ENCODE measurements at places on chromosomes 2 and 18. TPM values are rescaled to one million over a fixed set of nuclear protein-coding genes. Genes with fewer than 3 reads are reported as not detected.
A peak's percentile ranks its signal among the peaks of the same experiment; 100 is the strongest.

Gene RAB27B
- 0.17 TPM for total RNA-seq

- no peaks in the 10 kb centered on the region for H3K27me3 ChIP-seq
- H3K4me1 ChIP-seq = no peaks in the 10 kb centered on the region
- H3K36me3 ChIP-seq = no peaks in the 10 kb centered on the region
- no peak for DNase-seq
- no peak overlapping the region for H3K27ac ChIP-seq
Measured at GRCh38 chr2:124834331-124834730, 809.2 kb downstream of the CNTNAP5 start.

DNA sequence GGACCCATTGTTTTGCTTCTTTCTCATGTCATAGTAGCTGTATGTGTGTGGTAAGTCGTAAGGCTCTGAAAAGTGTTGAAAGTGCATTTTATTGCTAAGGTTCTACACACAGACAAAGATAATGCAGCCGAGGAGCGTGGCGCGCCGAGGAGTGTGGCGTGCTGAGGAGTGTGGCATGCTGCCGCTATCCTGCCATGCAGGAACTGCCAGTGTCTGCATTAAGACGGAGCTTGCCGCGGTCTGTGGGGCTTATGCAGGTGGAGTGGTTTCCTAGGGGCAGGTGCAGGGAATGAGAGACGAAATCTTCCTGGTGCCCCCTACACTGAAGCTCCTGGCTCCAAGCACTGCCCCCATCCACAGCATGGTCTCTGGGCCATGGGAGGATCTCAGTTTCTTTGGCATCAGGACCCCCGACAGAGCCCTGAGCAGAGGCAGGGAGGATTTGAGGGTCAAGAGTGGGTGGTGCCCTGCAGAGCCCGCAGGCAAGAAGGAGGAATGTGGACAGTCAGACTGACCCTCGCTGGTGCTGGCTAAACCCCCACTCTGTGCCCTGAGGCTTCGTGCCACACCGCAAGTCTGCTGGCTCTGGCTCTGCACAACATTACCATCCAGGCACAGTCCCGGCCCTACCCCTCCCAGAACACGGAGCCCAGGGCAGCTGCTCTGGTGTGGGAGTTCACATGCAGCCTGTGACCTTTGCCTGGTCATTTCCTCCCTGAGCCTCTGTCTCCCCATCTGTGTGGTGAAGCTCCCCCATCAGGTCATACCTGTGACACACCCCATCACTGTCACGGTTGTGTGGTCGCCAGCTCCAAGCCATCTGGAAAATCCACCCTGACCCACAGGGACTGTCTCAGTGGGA is 3.2 kb downstream of the SNED1 start:
- peaks cover 23% of the 10 kb centered on the region for H3K27me3 ChIP-seq
- H3K36me3 ChIP-seq = no peaks in the 10 kb centered on the region

Gene GPBAR1
- total RNA-seq = 0.67 TPM

DNA sequence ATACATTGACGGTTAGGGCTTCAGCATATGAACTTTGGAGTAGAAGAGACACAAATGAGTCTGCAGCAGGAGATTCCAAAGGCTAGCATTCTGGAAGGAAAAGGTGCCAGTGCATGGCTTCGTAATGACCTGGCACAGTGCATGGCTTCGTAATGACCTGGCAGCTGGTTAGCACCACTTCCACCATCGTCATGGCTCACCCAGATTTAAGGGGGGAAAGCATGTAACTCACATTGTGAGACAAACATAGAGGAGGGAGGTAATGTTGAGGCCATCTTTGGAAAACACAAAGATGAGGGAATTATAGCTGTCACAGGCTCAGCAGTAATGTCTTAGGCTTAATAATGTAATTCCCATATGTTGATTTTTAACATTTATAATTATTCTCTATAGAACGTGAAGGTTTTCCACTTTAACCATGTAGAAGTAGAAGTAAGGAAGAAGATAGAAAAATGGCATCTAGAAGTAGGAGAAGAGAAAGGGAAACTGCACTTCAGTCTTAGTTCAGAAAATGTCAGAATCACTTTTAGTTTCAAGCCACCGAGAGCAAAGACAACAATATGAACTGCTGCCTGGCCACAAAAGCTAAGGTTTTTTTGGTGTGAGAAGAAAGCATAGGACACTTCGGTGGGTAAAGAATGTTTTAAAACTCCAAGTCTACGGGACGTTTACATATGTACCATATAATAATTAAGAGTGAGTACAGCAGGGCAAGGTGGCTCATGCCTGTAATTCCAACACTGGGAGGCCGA is 6.8 kb upstream of the STK25 start:
- H3K4me1 ChIP-seq = no peaks in the 10 kb centered on the region
- no peak for DNase-seq
- no peaks in the 10 kb centered on the region for H3K36me3 ChIP-seq
- no peak overlapping the region for H3K4me3 ChIP-seq
- H3K27ac ChIP-seq = no peak overlapping the region

DNA sequence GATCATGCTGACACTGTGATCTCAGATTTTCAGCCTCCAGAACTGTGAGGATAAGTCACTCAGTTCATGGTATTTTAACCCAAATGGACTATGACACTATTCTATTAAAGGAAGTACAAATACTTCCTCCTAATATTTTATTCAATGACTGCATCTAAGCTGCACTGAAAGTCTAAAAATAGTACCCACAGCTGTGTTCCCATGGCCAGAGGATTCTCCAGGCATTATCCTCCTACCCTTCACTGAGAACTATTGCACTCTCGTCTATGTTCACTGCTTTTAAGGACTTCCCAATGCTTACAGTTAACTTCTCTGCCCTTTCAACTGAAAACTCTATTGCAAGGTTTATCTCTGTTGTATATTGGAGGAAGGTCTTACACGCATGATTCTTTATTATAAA is 15.2 kb downstream of the LRATD1 start:
- no peaks in the 10 kb centered on the region for H3K36me3 ChIP-seq
- no peaks in the 10 kb centered on the region for H3K27me3 ChIP-seq
- H3K4me1 ChIP-seq = no peaks in the 10 kb centered on the region
- no peak overlapping the region for H3K4me3 ChIP-seq
- H3K27ac ChIP-seq = no peak overlapping the region
- no peak for DNase-seq

GRCh38 chr2:130824492-130825061 is 12.1 kb upstream of the ARHGEF4 start:
- H3K36me3 ChIP-seq = no peaks in the 10 kb centered on the region
- peaks cover 23% of the 10 kb centered on the region for H3K4me1 ChIP-seq
- H3K27me3 ChIP-seq = no peaks in the 10 kb centered on the region
- peak overlapping the region; percentile 86 for H3K27ac ChIP-seq

Gene FN1
- total RNA-seq = 0.15 TPM

GRCh38 chr2:232315923-232316299 is 62.6 kb upstream of the ALPP start:
- no peak for DNase-seq
- peaks cover 24% of the 10 kb centered on the region for H3K36me3 ChIP-seq
- H3K4me1 ChIP-seq = peaks cover 30% of the 10 kb centered on the region
- H3K27me3 ChIP-seq = no peaks in the 10 kb centered on the region
- H3K4me3 ChIP-seq = no peak overlapping the region

Gene LCT
- total RNA-seq = not detected

DNA sequence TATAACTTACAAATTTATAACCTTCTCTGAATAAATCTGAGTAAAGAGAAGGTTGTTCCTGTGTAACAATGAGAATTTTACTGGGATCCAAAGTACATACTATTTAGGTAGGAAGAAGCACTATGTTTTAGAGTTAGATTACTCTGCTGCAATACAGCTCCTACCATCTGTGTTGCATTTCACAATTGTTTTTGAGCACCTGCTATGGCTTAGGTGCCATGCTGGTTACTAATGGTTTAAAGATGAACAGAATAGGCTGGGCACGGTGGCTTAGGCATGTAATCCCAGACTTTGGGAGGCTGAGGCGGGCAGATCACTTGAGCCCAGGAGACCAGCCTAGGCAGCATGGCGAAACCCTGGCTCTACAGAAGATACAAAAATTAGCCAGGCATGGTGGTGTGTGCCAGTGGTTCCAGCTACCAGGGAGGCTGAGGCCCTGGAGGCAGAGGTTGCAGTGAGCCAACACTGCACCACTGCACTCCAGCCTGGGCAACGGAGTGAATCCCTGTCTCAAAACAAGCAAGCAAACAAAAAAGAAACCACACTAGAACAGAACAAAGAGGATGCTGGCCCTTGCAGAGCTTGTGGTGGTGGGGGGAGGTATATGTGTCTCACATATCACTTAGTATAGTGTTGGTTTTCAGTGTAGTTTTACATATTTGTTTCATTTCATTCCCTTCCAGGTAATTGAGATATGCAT is 56.7 kb downstream of the SPTBN1 start:
- no peak overlapping the region for H3K27ac ChIP-seq
- no peaks in the 10 kb centered on the region for H3K4me1 ChIP-seq
- DNase-seq = no peak
- no peak overlapping the region for H3K4me3 ChIP-seq
- H3K36me3 ChIP-seq = no peaks in the 10 kb centered on the region

Gene PLEK
- 138 TPM for total RNA-seq

- no peak for DNase-seq
- no peak overlapping the region for H3K27ac ChIP-seq
- no peaks in the 10 kb centered on the region for H3K27me3 ChIP-seq
- H3K36me3 ChIP-seq = no peaks in the 10 kb centered on the region
- H3K4me1 ChIP-seq = no peaks in the 10 kb centered on the region
- no peak overlapping the region for H3K4me3 ChIP-seq
Measured at GRCh38 chr2:189082376-189082975, 97.1 kb downstream of the COL5A2 start.

DNA sequence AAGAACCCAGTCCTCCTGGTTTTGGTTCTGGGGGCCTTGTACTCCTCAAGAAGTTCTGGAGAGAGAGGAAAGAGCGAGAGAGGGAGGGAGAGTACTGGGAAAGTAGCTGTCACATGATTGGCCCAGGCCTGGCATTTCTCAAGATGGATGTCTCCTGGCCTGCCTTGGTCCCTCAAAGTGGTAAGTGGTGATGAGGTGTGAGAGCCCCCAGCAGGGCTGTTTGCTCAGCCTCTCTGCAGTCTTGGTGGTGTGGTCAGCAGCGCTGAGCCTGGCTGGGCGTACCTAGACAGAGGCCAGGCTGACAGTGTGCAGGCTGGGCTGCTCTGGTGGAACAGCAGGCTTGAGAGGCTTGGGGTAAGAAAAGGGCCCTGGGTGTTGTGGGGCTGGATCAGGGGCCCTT is 2.5 kb downstream of the SPEG start:
- no peaks in the 10 kb centered on the region for H3K36me3 ChIP-seq
- peaks cover 8% of the 10 kb centered on the region for H3K4me1 ChIP-seq
- H3K27ac ChIP-seq = no peak overlapping the region

Gene NAB1
- total RNA-seq = 26.9 TPM

Gene PKP4
- 6.5 TPM for total RNA-seq

DNA sequence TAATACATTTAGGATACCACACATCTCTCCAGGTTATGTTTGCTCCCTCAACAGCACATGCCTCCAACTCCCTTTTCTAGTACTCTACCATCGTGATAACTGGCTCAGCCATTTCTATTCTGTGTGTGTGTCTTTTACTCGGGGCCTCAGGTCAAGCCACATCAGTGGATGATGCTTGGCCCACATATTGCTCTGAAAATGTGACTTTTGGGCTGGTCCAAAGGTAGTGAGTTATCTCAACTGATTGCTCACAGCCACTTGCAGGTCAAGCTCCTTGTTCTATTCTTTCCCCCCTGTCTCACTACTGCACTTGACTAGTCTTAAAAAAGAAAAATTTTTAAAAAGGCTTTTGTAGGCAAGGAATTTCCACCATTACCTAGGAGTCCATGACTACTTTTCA is 5.5 kb downstream of the DSG4 start:
- H3K4me3 ChIP-seq = no peak overlapping the region
- no peaks in the 10 kb centered on the region for H3K36me3 ChIP-seq
- no peaks in the 10 kb centered on the region for H3K4me1 ChIP-seq
- H3K27ac ChIP-seq = no peak overlapping the region

DNA sequence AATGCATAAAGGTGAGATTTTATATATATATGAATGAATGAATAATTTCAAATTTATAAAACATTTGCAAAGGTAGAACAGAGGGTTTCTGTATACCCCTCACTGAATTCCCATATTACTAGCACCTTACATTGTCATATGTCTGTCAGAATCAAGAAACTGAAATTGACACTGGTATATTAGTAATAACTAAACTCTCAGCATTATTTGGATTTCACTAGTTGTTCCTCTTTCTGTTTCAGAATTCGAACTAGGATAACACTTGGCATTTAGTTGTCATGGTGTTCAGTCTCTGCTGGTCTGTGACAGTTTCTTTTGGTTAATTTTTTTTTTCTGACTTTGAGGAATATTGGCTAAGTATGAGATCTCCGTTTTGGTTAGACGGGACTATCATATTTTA is 275.9 kb downstream of the DCC start:
- no peak overlapping the region for H3K27ac ChIP-seq
- no peak for DNase-seq
- H3K27me3 ChIP-seq = no peaks in the 10 kb centered on the region
- H3K36me3 ChIP-seq = no peaks in the 10 kb centered on the region
- H3K4me1 ChIP-seq = no peaks in the 10 kb centered on the region
- no peak overlapping the region for H3K4me3 ChIP-seq

Gene RGPD5
- 75.9 TPM for total RNA-seq

DNA sequence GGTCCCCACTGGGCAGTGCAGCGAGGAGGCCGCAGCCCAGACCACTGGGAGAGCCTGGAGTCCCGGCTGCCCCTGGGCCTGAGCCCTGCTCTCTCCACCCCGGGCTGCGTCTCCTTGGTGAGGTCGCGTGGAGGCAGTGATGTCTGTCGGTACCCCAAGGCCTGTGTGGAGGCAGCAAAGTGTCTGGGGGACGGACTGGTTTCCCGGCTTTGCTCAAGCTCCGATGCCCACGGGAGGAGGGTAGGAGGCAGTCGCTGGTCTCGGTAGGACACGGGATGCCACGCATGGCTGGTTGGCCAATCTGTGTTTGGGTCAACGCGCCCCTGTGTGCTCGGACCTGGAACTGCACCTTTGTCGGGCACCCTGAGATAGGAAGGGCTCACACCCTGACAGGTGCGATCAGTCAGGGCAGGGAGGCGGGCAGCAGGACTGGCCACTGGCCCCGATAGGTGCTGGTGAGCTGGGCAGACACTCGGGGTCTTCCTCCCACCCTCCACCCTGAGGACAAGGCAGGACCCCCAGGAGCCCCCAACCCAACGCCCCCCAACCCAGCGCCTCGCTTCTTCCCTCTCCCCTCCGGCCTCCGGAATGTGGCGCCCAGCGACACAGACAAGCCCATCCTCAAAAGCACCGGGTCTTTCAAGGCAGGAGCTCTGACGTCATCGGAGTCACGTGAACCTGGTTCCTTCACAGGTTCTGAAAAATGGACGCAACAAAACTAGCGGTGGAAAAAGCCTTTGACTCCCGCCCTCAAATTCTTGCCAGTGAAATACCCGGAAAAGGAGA is 288.6 kb downstream of the NDUFA10 start:
- DNase-seq = no peak
- no peaks in the 10 kb centered on the region for H3K27me3 ChIP-seq
- no peak overlapping the region for H3K27ac ChIP-seq
- H3K4me1 ChIP-seq = no peaks in the 10 kb centered on the region
- H3K36me3 ChIP-seq = no peaks in the 10 kb centered on the region

Gene FTCDNL1
- 1.5 TPM for total RNA-seq

DNA sequence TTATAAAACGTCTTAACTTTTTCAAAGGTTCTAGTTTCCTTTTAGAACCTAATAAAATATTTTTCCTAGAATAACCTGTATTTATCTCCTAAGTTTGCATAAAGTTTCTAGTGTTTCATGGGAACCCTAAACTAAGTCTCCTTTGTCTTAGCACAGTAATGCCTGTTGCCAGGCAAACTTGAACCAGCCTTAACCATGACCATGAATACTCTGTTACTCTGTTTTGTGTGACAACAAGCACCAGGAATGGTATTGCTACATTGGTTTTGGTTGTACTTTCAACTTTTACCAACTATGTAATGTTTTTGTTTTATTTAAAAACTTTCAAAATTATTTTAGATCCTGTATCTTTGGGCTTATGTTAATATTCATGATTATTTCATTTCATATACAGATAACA is 137.6 kb downstream of the CERS6 start:
- H3K27me3 ChIP-seq = no peaks in the 10 kb centered on the region
- H3K27ac ChIP-seq = no peak overlapping the region
- no peak for DNase-seq

All from activated B cell treated with CpG ODN at 0.5 μM for 24 hours (primary cell).